Activated CD4-positive, alpha-beta T cell treated with anti-CD3 and anti-CD28 coated beads, Interleukin-2, amount 50 U/mL, for 16 hours (primary cell): ENCODE measurements at places on chromosomes 6 and 20.

DNA sequence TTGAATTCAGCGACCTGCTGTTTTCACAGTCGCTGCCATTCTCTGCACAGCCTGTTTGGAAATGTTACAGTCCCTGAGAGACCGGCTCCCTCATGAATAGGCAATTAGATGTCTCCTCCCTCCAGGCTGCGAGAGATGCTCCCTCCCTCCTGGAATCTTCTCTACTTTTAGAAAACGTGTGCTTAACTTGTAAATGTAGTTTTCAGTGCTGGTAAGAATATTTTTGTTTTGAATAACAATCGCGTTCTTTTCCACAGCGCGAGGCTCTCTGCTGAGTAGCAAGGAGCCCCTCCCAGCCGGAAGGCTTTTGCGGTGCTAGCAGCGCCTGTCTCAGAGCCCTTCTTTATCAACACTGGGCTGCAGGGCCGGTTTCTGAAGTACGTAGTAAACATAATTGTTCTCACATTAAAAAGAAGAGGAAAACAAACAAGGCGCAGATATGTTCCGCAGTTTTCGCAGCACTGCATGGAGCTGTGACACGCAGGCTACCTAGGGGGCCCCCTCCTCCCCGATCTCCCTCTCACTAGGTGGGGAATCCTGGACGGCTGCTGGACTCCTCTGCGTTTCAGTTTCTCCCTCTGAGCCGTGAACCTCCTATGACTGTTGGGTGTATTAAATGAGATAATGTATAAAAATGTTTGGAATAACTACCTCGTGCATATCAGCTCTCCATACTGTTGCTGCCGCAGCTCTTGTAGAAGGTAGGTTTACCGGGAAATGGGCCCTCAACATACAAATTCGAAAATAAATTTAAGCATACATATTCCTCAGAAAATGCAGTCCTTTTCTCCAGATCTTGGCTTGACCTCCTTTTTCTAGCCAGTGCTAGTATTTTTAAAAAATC lies 79.0 kb upstream of the SPACA1 start:
- no peak for DNase-seq

DNA sequence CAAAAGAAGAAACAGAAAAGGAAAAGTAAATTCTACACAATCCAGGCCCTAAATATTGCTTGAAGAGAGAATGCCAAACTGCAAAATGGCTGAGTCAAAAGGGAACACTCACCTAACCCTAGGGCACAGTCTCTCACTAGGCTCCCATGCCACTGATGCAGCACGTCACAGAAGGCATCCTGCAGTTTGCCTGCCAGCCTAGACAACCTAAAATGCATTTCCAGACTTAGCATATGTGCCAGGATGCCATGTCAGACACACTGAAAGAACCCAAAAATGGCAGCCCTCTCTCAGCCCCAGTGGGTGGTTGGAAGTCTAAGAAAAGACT lies 10.6 kb upstream of the SIRPD start:
- DNase-seq: no peak

DNA sequence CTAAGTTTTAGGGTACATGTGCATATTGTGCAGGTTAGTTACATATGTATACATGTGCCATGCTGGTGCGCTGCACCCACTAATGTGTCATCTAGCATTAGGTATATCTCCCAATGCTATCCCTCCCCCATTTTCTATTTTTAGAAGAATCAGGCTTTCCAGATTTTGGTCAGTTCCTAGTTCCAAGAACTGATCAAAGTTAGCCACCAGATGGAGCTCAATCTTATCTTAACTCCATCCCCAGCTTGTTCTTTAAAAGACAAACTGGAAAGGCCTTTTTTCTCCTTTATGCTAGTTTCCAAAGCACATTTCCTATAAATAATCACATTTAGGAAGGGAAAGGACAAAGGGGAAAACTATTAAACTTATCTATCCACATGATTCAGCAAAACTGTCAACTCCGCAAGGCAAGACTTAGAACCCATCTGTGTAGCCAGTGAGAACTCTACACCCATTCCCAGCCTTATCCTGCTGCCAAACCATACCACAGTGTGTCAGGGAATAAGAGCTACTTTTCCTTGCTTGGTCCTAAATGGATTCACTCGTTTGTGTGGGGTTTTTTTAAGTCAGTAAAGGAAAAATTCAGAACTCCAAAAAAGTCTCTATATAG lies 22.8 kb upstream of the KHDC1 start:
- DNase-seq: peak; percentile 24

DNA sequence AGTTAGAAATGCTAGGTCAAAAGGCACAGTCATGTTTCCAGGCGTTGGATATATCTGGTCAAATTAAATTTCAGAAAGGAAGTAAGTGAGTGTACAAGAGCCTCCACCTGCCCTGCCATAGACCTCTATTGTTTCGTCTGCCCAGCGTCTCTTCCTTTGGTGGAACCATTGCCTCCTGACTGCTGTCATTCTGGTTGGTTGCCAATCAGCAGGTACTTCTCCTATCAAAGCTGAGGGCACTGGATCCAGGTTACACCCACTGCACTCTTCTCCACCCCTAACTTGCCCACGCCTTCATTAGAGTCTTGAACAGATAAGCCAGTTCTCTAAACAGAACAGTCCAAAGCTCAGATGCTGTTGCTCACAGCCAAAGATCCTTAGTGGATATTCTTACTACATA lies 2.6 kb upstream of the WFDC5 start:
- DNase-seq: no peak

DNA sequence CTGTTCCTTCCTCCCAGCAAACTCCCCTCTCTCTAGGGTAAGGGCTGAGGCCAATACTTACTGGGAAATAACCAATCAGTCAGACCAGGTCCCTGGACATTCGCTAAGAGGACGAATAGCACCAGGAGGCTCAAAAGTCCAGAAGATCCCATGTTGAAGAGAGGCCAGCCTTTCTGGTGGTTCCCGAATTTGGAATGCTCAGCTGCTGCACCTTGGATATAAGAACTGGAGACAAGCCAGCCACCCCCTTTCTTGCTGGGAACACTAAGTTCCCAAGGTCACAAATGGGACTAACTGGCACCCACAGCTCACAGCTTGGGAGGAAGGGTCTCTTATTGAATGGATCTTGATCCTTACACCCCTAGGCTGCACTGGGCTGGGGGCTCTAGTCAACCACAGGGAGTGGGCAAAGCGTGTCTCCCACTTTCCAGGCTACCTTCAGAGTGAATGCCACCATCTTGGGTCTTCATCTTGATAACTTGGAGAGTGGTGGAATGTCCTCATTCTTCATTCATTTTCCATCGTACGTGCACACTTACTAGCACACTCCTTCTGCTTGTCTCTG lies at the start of gene EPPIN:
Gene EPPIN (minus strand): TSS at position 196 of the 565 bp plus-strand sequence. CDS start 44 bp downstream, at position 152.
- DNase-seq: no peak

GRCh38 chr20:23634044-23634801 lies 3.5 kb downstream of the CST3 start:
- no peak for DNase-seq

DNA sequence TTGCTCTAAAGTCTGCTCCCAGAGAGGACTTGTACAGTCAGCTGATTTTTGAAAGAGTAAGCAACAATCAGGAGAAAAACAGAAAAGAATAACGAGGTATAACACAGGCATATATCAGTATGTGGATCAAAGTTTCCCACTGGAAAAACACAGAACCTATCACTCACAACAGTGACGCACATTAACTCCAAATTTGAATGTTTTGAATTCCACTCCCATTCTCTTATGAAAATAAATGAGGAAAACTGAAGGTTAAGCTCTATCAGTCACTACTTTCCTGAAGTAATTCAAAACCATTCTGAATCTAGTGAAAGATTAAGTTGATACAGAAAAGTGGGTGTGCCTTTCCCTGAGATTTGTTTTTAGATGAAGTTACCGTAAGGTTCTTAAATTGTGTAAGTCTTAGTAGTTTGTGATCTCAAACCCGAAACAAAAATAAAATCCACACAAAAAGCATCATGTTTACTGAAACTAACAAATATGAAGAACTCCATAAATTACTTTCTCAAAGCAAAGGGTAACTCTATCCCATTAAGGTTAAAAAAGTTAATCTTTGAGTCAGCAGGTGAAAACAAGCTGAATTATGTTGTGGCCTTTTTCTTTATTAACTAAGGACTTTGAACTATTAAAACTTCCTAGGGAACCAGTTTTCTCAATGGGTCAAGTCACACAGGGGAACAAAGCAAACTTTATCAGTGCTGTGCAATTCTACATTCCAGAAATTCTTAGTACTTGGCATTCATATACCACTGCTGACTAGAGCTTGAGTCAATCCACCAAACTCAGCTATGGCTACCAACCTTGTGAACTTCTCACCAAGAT lies 115.7 kb downstream of the OGFRL1 start:
- no peak for DNase-seq

DNA sequence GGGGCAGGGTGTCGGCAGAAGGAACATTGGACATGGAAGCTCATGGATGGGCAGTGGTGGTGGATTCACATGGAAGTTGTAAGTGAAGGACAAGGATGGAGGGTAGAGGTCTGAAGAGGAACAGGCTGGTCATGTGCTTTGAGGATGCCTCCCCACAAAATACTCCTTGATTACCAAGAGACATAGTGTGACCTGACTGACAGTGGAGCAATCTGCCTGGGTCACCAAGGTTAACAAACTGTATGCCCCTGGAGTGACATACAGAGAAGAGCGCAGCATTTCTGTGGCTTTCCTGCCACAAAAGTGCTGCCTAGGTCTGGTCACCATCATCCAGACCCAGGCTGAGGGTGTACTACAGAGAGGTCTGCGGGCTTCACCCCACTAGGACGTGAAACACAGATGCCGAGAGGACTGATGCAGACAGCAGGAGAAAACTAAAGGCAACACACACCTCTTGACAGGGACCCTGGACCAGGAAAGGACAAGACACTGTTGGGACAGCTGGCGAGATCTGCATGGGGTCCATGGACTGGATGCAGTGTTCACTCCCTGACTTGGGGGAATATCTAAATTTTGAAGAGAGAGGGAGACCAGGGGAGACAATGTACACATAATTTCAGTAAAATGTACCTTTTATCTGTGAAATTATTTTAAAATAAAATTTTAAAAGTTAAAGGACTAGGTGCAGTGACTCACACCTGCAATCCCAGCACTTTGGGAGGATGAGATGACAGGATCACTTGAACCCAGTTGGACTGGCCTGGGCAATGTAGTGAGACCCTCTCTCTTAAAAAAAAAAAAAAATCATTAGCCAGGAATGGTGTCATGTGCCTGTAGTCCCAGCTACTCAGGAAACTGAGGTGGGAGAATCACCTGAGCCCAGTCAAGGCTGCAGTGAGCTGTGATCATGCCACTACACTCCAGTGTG lies 64.9 kb downstream of the CSE1L start:
- DNase-seq: no peak

- DNase-seq: no peak
These were observed 623.4 kb downstream of the CDH26 start for GRCh38 chr20:60581606-60582115.

- no peak for DNase-seq
These were observed 395.3 kb downstream of the TBC1D32 start for GRCh38 chr6:120938876-120939472.

- DNase-seq: no peak
These were observed 514.0 kb upstream of the BTBD3 start for GRCh38 chr20:11403711-11404110.

GRCh38 chr6:76682842-76683241 lies 610.4 kb upstream of the IMPG1 start:
- peak; percentile 2 for DNase-seq

- DNase-seq: no peak
These were observed 20.0 kb upstream of the ZNFX1 start for GRCh38 chr20:49297605-49298530.

- DNase-seq: no peak
These were observed 237.2 kb upstream of the PRND start for GRCh38 chr20:4484379-4484997.

- no peak for DNase-seq
These were observed 58.5 kb downstream of the CDK19 start for GRCh38 chr6:110756817-110757216.

- no peak for DNase-seq
These were observed at the start of gene FRMD1 for GRCh38 chr6:168078943-168079405. TSS of gene FRMD1 (minus strand) at chr6:168079212. CDS start at chr6:168079094, 118 bp downstream.

- DNase-seq: peak; percentile 71
These were observed 40.6 kb downstream of the CTNNBL1 start for GRCh38 chr20:37734228-37734985.

DNA sequence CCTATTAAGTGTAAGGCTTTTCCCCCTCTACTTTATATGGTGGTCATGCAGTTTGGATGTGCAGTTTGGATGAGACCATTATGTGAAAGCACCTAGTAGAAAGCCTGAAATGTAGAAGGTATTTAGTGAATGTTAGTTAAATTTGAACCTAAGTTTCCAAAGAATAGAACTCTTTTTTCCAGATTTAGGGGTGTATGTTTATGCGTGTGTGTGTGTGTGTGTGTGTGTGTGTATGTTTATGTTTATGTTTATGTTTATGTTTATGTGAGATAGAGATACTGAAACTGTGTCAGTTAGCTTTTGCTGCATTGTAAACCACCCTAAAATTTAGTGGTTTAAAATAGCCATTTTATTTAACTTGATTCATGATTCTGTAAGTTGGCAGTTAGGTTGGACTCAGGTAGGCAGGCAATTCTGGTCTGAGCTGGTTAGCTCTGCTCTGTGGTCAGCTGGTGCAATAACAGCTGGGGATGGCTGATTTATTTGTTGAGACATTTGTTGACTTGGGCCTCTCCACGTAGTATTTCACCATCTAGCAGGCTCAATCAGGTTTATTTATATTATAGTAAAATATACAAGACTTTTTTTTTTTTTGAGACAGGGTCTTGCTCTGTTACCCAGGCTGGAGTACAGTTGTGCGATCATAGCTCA lies 54.0 kb downstream of the STK4 start:
- DNase-seq: no peak

GRCh38 chr6:139290787-139291311 lies 949 bp downstream of the TXLNB start:
- peak; percentile 79 for DNase-seq

DNA sequence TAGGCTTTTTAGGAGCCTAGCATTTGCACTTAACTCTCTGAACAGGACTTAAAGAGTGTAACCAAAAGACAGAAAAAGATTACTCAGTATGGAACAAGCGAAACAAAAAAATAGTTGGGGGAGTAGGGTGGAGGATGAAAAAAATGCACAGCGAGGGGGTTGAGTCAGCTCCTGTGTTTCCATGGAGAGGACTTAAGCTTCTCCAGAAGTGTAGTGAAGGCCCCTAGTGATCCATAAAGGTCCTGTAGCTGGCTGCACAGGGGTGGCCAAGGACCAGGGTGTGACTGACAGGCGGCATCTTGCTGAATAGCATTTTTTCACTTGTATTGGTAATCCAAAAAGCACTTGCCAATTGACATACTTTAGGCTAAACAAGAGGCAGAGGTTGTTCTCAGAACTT lies 533.9 kb downstream of the RFPL4B start:
- DNase-seq: no peak

- peak; percentile 20 for DNase-seq
These were observed 148.5 kb upstream of the ATXN1 start for GRCh38 chr6:16909658-16910360.

DNA sequence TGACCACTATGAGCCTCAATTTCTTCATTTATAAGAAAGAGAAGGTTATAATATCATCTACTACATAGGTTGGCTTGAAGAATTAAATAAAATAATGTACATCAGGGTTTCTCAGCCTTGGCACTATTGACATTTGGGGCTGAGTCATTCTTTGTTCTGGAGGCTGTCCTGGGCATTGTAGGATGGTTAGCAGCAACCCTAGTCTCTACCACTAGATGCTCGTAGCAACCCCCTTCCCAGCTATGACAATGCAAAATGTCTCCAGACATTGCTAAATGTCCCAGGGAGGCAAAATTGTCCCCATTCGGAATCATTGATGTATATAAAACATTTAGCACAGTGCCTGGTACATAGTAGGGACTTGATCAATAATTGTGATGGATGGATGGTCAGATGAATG lies 152.1 kb downstream of the KHDC1L start:
- DNase-seq: no peak
